Anterior cingulate cortex (tissue), 58 donors: ENCODE measurements at places on chromosomes 2 and 18.

DNA sequence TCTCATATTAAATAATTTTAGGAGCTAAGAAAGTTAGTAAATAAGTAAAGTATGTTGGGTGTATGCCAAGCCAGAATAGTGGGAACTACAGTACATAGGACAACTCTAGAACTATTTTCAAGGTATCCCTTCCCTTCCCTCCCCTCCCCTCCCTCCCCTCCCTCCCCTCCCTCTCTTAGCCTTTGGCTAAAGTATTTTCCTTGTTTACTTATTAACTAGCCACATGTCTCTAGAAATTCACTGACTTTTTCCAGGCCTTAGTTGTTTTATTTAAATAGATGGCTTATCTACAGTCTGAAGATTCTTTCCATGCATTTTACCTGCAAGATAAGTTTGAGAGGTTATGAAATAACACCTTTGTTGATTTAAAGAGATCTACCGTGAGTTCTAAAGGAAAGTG, 402.1 kb downstream of the PARD3B start:
- DNase-seq = no peak

DNA sequence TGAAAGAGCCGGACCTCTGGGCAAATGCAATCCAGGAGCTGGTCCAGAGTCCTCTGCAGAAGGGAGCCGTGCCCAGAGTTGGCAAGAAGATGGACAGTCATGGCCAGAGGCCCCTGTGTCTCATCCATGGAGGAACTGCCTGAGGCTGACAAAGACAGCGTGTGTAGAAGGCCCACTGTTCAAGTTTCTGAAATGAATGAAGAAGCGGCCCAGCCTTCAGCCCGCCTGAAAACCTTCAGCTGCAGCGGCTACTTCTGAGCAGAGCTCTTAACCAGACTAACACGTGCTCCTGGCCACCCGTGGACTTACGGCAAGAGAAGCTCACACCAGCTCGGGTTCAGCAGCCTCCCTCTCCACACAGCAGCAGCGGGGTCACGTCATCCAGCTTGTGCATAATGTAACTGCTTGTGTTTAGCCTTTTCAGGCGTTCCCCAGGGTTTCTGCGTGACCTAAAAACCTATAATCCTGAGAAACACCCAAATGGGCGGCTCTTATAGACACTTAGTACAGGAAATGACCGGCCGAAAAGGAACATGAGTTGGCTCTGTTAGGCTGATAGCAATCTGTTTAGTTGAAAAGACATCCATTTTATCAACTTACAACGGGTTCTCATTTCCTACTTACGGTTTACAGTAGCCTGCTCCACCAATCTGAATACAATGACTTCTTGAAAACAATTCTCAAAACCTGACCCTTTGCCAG, at the start of gene FAM124B:
Gene FAM124B, minus strand, starts transcription at position 467 of the 702 bp plus-strand sequence. Its CDS starts 339 bp downstream, at position 128.
- no peak for DNase-seq

DNA sequence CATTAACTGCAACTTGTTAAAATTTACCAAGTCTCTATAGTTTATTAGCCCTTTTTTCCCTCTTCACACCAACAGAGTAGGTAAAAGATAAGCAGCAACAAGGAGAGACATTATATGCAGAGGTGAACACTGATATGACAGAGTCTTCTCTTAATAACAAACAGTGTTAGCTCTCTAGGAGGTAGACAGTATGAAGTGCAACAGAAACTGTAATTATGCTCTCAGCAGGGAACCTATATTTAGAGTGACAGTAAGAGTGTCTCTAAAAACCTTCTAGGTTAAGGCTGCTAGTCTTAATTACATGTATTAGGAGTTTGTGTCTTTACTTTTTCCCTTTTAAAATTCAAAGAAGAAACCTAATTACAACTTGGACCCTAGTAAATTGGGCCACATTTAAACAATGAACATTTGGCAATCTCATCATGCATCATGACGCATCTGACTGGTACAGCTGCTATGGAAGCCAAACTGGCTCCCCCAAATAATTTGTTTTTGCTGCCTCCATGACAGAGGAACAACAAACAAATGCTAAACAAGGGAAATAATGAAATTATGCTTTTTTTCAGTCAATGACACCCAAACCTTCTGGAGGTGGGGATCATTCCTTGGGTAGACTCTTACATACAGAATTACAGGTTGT, 69.9 kb upstream of the MMADHC start:
- no peak for DNase-seq

GRCh38 chr18:56402872-56403516, 235.4 kb downstream of the TXNL1 start:
- DNase-seq = no peak

- no peak for DNase-seq
Observed at GRCh38 chr18:56986829-56987228, 160.1 kb upstream of the BOD1L2 start.

GRCh38 chr2:36704475-36705150, 8.1 kb downstream of the VIT start:
- no peak for DNase-seq

GRCh38 chr18:74333091-74333490, 17.5 kb downstream of the C18orf63 start:
- DNase-seq = no peak
